Activated CD4-positive, alpha-beta T cell treated with anti-CD3 and anti-CD28 coated beads, Interleukin-2, amount 50 U/mL, for 16 hours (primary cell): ENCODE measurements at places on chromosomes 2 and 18.

DNA sequence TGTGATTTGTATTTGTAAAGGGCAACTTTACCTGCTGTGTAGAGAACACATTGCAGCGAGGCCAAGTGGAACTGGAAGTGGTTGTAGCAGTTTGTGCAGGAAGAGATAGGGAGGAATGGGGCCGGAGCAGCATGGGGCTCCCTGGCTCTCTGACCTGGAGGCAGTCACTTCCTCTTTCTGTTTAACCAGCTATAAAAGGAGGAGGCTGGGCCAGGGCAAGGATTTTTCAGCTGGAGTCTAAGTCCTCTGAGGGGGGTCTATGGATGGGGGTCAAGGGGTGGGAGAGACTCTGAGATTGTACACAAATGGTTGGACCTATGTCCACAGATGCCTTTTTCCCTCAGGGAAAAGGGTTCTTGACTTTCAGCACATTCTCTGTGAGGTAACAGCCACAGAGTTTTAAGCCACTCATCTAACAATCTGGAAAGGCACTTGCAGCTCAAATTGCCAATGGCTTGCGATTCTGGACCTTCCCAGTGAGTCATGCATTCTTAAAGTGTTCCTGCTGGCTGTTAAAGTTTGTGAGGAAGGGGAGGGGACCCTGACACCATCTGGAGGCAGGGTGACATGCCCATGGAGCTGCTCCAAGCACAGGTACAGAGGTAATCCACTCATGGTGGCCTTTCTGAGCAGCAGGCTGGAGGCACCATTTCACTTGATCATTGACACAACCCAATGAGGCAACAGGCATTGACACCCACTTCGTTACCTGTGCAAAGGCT is 347.0 kb downstream of the CYRIA start:
- DNase-seq: no peak

- DNase-seq: no peak
These were observed 145.3 kb downstream of the BABAM2 start for GRCh38 chr2:28035816-28036215.

- DNase-seq: no peak
These were observed 1.4 kb upstream of the IDH1 start for GRCh38 chr2:208256192-208256782.

DNA sequence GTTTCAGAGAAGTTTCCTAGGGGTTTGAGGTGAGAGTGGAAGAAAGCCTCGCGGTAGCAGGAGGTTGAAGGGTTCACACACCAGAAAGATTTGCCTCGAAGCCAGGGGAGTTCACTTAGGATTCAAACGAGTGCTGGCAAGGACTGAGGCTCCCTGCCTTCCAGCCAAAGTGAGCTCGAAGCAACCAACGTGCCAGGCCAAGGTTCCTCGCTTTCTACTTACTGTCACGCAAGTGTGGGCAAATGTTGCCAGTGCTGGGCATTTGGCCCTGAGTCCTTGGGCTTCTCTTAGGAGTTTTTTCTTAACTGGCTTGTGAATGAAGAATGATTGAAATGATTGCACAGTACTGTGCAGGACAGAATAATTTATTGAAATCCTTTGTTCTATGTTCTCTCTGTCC is 53.6 kb downstream of the TMEM178A start:
- DNase-seq: no peak

GRCh38 chr18:36101943-36102342 is 27.2 kb downstream of the SLC39A6 start:
- no peak for DNase-seq

- no peak for DNase-seq
These were observed 228.6 kb upstream of the STK17B start for GRCh38 chr2:196399722-196400691.

DNA sequence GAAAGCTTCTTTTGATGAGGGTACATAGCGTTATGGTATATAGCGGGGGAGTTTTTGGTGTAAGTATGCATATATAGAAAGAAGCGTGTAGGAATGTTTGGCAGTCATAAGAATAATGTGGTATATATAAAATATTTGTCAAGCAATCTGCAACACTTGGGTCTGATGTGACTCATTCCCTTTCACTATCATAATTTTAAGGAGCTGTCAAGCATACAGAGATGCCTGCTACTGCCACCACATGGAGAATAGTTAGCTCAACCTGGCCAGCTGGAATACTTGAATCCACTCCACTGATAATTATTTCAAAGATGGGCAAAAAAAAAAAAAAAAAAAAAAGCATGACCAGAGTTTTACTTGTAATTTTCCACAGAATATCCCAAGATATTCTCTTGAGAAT is 559.8 kb upstream of the REG3G start:
- no peak for DNase-seq

- DNase-seq: no peak
These were observed 2.4 kb downstream of the GFPT1 start for GRCh38 chr2:69384618-69385081.

DNA sequence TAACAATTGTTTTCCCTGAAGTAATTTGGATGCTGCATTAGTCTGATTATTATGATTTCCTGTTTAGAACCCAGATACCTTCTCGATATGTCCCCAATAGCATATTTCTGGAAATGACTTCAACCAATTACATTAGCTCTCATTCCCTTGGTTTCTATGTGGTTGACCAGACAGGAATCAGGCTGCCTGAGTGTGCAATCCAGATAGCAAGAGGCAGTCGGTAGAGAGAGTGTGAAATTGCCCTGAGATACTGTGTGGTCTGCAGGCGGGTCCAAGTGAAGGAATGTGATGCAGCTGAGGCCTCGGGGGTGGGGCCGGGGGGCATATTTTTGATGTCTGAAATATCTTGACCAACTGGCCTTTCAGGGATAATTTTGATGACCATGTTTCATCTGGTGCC is 143.9 kb upstream of the ITGA6 start:
- no peak for DNase-seq

DNA sequence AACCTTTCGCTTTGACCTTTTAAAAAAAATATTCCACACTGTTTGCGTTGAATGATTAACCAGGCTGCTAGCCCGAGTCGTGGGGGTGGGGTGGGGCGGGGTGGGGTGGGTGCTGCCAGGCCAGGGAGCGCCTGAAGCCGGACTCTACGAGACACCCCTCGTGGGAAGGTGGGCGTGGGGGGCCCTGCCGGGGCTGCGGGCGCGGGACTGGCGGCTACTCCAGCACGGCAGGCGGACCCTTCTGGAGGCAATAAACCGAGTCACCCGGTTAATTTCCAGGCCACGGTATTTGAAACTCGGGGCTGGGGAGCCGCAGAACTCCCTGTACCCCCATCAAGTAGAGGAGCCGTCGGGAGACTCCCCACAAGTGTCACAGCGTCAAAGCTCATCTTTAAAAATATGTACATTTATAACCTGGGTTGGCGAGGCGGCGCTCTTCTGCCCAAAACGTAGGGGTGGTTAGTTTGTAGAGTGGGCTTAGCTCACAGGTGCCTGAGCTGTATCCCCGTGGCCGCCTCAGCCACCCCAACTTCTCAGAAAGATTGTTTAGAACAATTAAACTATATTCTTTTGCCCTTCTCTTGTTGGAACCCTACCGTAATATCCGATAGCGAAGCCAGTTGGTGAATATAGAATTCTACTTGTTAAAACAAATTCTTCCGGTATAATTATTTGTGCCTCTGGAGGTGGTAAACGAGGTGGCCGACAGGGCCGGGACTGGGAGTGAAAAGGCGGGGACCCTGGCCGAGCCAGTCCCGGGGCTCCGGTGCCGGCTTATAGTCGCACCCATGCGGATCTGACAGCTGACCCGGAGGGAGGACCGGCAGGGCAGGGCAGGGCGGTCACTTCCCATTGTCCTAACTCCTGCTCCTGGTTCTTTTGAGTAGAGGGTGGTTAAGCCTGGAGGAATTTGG is 1.4 kb downstream of the B3GNT2 start:
- peak; percentile 35 for DNase-seq

- DNase-seq: no peak
These were observed 37.8 kb downstream of the RDH14 start for GRCh38 chr2:18522484-18523146.

- no peak for DNase-seq
These were observed 631.0 kb downstream of the IRS1 start for GRCh38 chr2:226168496-226169160.

DNA sequence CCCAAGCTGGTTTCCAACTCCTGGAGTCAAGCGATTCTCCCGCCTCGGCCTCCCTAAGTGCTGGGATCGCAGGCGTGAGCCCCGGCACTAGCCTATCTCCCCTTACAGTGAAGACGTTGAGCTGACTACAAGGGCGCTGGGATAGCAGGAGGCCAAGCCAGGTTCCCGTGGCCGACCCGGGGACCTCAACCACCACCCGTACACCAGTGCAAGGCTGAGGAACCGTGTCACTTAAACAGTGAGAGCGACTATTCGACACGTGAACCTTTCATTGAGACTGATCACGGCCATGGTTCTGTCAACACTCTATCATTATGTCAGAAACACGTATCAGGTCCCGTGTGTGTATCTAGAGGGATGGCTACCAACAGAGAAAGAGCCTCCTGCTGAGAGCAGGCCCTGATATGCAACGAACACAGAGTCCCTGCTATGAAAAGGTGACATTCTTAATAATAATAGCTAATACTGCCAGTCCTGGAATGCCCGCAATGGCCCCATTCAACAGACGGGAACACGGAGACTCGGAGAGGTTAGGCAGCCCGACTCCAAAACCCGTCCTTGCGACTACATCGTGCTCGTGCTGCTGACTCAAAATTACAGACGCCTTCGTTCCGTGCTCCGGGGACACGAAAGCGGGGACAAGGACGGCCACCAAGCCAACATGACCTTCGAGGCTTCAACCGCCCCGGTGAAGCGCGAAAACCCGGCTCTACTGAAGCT is 833 bp downstream of the AFG3L2 start:
- DNase-seq: peak; percentile 40

DNA sequence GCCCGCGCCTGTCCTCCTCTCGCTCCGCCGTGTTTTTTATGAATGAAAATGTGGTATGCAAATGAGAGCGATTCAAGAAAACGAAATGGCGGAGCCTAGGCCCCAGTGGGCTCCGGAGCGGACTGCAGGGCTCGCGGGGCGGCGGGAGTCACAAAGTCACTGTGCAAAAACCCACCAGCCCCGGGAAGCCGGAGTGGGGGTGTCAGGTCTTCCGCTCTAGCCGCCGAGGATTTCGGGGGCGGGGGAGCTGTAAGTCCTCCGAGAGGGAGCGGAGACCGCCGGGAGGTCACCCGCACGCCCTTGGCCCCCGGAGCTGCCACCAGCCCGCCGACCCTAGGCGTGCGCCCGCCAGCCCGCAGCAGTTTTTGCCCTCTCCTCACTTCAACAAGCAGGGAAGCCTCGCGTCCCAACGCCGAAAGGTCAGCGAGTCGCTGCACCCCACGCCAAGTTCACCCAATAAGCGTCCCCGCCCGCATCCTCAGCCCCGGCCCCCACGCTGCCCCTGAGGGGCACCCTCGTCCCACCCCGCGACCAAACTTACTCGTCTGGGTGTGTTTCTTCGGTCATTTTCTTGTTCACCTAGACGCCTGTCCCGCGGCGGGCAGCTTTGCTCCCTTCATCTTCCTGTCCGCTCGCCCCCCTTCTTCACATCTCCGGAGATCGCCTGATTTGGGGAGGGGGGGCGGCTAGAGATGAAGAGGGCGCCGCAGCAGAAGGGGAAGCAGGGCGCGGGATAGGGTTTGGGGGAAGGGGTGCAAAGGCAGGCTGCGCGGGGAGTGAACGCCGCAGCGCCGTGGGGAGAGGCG is 775 bp downstream of the SPRED2 start:
- DNase-seq: peak; percentile 47

- no peak for DNase-seq
These were observed 69.4 kb upstream of the ZNF397 start for GRCh38 chr18:35171315-35171987.

DNA sequence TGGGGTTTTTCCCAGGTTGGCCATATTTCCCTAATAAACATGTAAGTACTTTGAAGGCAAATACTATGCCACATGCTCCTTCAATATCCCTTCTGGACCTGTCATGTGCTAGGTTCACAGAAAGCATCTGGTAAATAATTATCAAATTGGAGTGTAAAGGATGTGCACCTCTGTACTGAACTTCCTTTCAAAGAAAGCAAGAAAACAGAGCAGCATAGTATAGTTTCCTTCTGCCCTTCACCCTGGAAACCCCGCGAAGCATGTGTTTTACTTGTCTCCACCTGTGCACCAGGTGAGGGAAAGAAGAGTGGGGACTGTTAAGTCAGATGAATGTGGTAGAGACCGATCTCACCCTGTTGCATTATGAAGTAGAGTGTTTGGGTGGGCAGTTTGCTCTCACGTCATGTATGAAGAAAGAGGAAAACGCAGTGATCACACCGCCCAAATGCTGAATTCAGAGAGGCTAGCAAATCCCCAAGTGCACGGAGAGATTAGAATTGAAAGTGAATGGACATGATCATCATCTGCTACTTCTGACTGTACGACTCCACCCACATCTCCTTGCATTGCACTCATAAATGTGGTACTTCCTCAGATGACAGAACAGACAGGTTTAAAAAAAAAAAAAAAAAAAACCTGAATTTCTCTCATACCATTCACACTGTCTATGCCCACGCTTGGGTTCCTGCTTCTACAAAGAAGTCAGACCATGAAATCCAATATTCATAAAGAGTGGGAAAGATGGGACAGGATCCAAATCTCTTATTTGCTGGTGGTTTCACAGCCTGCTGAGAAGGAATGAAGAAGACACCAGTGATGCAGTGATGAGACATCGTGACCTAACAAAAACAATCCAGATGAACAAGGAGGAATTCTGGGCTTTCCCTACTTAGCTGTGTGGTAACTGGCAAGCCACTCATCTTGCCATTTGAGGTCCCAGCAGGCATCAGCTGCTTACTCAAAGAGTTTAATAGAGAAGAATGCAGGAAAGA is 448.6 kb downstream of the BCL11A start:
- DNase-seq: no peak

GRCh38 chr2:176636401-176636800 is 367.2 kb downstream of the MTX2 start:
- no peak for DNase-seq

DNA sequence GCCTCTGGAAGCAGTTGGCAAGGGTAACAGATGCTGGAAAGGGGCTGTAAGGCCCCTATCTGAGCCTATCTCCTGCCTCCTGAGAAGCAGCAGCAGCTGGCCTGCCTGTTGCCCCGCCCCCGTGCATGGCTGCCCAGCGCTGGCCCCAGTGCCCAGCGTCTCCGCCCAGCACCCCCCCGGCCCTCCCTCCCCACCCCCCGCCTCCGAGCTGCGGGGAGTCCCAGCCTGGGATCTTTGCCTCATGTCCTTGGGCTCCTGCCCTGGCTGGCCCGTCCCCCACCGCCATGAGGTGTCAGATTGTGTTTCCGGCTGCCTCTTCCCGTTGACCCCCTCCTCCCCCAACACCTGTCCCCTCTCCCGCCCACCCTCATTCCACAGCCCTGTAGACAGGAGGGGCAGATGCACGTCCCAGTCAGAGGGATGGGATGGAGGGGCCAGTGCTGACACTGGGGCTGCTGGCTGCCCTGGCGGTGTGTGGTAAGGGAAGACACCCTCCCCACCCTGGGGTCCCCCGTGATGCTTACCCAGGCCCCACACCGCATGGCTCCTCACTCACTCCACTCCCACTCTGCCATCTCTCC is at the start of gene CHRND:
Gene CHRND, plus strand, starts transcription at position 370 of the 581 bp plus-strand sequence. Its CDS starts 56 bp downstream, at position 426.
- DNase-seq: no peak

DNA sequence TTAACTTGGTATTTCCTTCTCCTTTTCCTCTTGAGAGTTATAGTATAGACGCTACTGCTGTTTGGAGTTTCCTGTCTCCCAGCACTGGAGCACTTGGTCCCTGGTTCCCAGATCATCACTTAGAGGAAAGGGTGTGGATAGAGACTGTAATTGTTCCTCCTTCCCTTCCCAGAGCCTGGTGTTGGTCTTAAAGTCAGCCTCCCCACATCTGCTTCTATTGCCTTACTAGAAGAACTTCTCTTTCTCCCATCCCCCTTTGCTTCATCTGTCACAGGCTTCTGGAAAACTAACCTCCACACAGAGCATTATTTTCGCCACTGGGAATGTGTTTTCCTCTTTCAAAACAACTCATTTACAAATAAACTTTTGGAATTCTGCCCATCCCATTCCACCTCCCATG is 131.0 kb downstream of the CCDC85A start:
- DNase-seq: no peak
